Activated CD8-positive, alpha-beta memory T cell treated with anti-CD3 and anti-CD28 coated beads, Interleukin-2, amount 50 U/mL, for 4 hours (primary cell): ENCODE measurements at places on chromosomes 16 and 17.
A peak's percentile ranks its signal among the peaks of the same experiment; 100 is the strongest.

DNA sequence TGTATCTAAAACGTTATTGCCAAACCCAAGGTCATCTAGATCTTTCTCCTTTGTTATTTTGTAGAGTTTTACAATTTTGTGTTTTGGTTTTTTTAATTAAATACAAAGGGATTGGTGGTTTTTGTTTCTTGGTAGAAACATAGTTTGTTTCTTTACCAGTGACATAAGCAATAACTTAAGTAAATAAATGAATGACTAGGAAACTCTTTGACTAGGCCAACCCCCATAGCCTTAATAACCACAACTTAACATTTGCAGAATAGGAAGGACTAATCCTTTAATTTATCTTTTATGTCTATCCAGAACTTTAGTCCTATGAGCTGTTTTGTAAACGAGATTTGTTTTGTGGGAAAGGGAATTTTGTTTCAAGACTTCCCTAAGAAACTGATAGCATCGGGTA lies 162.5 kb downstream of the PRKCA start:
- no peak for DNase-seq

GRCh38 chr17:59783221-59784047 lies 76.0 kb downstream of the VMP1 start:
- no peak for DNase-seq

DNA sequence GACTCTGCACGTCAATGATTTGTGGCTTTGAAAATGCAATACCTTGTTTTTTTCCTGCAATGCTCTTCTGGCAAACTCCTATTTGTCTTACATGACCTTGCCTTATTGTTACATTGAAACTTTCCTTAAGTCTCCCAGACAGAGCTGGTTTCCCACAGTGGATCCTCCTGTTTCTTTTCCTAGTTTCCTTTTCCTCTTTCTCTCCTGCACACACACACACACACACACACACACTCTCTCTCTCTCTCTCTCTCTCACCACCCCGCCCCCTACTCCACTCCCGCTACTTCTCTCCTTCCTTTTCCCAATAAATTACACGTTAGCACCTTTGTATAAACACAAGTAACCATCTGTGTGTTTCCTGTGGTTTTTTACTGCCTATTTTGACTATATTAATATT lies 2.3 kb downstream of the ORC6 start:
- DNase-seq = no peak

- peak; percentile 21 for DNase-seq
Measured at GRCh38 chr16:79372503-79373184, 227.9 kb downstream of the MAF start.

DNA sequence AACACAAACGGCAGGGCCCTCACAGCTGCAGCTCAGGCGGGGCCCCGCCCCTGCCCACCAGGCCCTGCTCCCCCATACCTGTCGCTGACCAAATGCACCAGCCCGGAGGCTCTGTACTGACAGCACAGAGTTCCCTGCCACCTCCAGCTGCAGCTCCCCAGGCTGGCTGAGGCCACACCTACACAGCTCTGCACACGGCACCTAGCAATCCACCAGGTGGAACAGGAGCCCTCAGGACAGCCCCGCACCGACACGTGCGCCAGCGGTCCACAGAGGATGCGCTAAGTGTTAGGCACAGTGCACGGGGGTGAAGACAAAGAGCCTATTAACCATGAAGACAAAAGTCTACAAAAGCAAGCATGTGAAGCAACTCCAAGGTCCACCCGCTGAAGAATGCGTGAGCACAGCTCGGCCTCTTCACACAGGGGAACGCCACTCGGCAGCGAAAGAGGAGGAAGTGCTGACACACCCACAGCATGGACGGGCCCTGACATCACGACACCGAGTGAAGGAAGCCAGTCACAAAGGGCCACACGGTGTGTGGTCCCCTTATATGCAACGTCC lies 5.4 kb downstream of the ZCCHC14 start:
- no peak for DNase-seq

DNA sequence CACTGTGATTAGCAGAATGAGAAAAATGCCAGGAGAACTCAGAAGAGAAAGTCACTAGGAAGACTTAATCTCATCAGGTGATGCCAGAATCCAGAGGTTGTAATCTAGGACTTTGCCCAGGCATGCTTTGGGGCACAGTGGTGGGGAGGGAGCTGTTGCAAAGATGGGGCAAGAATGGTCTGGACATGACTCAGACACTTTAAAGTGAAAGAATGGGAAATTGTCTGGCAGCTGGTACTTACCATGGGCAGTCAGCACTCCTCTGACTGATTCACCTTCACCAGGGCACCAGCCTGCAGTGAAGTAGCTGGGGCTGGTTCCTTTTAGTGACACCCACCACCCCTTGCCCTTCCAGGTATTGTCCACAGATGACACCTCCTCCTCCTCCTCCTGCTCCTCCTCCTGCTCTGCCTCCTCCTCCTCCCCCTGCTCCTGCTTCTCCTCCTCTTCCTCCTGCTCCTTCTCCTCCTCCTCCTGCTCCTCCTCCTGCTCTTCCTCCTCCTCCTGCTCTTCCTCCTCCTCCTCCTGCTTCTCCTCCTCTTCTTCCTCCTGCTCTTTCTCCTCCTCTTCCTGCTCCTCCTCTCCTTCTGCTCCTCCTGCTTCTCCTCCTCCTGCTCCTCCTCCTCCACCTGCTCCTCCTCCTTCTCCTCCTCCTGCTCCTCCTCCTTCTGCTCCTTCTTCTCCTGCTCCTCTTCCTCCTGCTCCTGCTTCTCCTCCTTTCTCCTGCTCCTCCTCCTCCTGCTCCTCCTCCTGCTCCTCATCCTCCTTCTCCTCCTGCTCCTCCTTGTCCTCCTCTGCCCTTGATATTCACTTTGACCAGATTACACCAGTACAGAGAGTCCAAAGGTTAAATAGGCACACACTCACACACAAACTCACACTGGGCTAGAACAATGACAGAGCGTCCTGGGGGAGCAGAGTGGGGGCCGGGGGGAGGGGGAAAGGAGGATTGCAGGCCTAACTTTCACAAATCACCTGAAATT lies at the start of gene CHD9NB:
Gene CHD9NB, minus strand, starts transcription at position 379 of the 983 bp plus-strand sequence. CDS start 8,739 bp downstream, outside the sequence.
- DNase-seq = no peak

- no peak for DNase-seq
Measured at GRCh38 chr16:71916397-71916920, 21.1 kb downstream of the IST1 start.

GRCh38 chr16:73365016-73365551 lies 317.2 kb upstream of the ZFHX3 start:
- DNase-seq = no peak

DNA sequence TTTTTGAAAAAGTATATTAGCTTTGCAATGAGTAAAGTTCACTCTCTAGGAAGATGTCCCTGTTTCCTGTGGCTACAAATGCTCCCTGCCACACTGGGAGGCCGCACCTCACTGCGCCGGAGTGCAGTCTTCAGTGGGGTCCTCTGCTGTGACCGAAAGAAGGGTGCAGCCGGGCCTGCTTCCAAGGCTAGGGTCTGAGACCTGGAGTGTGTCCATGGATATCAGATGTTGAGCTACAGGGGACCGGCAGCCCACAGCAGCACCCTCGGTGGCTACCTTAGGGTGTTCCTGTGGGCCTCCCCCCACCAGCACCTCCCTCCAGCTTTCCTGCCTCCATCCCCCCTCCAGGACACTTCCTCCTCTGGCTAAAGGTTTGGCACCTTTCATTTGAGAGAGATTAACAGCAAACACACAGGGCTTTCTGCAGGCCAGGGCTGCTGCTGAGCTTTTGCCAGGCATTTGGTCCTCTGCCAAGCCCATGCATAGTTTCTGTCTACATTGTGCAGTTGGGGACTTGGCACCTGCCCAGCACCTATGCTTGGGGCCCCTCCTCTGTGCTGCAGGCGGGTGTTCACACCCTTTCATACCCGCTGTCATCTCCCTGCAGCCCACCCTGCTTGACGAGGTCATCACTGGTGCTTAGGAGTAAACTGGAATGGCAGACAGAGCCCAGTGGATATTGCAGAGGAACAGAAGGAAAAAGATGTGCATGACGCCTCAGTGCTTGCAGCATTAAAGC lies 33.8 kb upstream of the CRISPLD2 start:
- no peak for DNase-seq

DNA sequence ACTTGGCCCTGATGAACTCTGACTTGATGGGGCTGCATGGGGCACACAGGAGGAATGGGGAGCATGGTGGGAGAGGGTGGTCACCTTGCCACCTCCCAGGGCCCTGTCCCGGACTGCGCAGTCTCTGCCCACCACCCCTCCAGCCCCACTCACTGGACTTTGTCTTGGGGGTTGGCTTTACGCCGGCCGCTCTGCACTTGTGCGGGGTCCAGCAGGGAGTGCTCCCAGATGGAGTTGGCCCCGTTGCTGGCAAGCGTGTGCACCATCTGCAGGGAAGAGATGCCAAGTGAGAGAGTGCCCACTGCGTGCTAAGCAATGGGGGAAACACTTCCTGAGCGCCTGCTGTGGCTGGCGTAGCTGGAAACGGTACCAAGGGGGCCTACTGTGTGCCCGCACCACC lies 6.7 kb downstream of the GIT1 start:
- DNase-seq = no peak

DNA sequence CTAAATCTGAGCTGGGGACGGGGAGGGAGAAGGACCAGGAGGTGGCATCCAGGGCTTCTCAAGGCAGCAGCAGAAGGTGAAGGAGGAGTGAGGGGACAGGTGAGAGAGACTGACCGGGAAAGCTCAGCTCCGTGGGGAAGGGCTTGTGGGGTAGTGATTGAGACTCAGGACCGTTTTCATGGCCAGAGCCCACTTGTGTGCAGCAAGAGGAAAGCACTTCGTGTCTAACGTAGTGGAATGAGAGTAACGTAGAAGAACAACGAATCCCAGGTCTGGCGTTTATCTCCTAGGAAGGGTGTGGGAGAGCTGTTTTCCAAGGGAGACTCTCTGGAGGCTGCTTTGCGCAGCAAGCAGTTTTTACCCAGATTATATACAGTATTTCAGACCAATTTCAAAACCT lies 1.3 kb upstream of the CDH3 start:
- no peak for DNase-seq

DNA sequence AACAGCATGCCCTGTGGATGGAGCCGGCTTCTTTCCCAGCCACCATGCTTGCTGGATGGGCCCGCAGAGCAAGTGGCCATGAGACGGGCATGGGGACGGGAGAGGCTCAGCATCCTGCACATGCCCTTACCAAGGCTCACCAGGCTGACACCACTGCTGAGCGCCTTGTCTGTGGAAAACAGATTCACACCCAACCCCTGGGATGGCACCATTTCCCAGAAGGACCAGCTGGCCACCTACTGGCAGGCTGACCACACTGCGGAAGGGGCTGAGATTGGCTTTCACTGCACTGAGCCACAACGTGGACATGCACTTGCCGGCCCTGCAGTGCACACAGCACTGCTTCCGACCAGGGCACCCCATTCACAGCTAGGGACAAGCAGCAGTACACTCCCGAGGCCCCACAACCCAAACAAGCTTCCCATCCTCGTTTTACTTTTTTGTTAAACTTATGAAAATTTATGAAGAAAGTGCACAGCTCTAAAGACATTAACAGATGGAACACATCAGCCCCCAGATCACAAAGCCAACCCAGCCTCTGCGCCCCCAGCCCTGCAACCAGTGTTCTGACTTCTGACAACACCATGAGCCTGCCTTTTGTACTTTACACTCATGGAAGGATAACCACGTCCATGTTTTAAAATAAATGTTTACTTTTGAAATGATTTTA lies 13.9 kb upstream of the KRTAP17-1 start:
- DNase-seq = no peak

GRCh38 chr16:74794668-74795067 lies 20.0 kb upstream of the FA2H start:
- DNase-seq = no peak

DNA sequence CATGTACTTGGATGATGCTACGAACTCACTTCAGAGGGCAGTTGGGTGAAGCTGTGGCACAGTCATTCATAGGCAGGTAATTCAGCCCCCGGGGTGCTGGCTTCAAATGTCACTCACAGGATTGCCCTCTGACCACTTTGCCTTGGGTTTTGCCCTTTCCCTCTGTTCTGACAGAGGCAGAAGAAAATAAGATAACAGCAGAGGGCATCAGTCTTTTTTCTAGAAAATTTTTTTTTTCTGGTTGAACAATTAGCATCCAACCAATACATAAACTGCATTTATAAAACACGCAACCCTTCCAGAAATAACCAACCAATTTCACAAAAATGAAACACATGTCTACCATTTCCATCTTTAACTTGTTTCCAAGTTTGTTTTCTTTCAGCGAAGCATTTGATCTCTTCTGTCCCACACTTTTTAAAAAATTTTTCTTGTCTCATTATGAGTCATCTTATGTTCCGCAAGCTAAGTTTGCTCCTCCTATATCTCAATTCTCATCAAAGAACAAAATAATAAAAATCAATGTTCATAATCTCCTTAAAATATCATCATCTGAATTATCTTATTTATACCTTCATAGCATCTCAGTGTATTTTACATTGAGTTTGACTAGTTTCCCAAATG lies 15.6 kb downstream of the NACA2 start:
- DNase-seq = no peak

- no peak for DNase-seq
Measured at GRCh38 chr17:7882629-7883028, 6.0 kb upstream of the CHD3 start.

- DNase-seq = no peak
Measured at GRCh38 chr17:79388556-79389295, 222.1 kb downstream of the RBFOX3 start.

GRCh38 chr17:44757045-44757917 lies 1.5 kb upstream of the ADAM11 start:
- no peak for DNase-seq

DNA sequence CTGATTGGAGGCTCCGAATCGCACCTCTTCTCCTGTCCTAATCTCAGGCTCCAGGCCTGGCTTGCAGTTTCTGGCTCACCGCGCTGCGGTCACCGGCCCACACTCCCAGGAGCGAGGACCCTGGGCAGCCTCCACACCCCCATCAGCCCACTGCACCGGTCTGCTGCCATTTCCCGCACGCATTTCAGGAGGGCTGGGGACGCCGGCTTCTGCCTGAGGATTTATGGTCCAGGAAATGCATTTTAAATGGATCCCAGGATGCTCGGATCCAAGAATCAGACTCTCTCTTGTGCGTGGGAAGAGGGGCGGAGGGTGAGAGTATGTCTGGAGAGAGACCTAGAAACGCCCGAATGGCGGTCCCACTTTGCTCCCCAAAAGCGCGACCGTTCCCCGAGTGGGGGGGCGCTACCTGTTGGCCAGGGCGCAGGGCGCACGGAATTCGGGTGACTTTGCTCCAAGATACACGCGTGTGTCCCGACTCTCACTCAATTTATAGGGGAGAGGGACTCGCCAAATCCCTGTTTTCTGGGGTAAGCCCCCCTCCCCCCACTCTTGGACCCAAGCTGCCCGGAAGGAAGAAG lies 817 bp upstream of the JPH3 start:
- DNase-seq = no peak
